ENCODE measurements at places on chromosomes 3 and 15.

DNA sequence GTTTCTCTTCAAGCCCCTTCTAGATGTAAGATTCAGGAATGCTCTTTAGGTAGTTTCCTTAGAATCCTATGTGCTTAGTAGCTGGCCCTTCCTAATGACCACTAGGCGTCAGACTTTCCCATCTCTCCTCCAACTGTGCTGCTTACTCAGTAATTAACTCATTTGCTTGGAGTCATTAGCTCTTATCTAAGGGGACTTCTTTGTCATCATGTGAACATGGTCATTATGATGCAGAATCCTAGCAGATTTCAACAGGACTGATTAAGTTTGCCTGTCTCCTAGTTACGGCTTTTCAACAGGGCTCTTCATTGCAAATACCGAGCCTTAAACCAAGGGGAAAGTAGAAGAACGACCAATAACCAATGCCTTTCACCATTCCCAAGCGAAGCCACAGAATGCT is 46.4 kb downstream of the GJD2 start:
- no peak for DNase-seq

GRCh38 chr3:172312001-172312400 is 136.3 kb downstream of the GHSR start:
- DNase-seq = no peak

DNA sequence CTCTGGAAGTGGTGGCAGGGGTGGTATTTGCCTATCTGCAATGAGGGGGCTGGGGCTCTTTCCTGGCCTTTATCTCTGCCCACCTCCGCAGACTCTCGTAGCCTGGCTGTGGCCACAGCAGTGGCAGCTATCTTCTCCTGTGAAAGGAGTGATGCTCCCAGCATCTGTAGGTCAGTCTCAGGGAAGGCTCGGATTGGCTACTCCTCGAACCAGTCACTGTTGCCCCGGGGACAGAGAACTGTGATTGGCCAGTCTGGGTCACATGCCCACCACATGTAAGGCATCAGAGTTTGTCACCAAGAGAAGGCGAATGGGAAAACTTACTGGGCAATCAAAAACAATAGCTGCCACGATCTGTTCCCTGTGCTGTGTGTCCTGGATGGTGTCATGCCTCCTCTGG is 30.1 kb upstream of the FGD5 start:
- DNase-seq = no peak

DNA sequence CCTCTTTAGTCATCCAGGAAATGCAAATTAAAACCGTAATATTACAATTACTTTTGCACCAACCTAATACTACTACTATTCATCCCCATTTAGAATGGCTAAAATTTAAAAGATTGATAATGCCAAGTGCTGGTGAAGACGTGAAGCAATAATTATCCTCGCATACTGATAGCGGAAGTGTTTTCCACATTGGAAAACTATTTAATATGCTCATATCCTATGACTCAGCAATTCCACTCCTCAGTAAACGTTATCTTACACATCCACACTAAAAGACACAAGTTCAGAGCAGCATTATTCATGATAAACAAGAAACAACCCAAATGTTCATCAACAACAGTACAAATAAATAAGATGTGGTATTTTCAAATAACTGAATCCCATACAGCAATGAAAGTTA is 70.6 kb downstream of the VPS13C start:
- no peak for DNase-seq

- no peak for DNase-seq
Measured at GRCh38 chr15:76056931-76057330, 2.9 kb upstream of the TMEM266 start.

- DNase-seq = no peak
Measured at GRCh38 chr3:12352253-12352652, 63.4 kb downstream of the PPARG start.

DNA sequence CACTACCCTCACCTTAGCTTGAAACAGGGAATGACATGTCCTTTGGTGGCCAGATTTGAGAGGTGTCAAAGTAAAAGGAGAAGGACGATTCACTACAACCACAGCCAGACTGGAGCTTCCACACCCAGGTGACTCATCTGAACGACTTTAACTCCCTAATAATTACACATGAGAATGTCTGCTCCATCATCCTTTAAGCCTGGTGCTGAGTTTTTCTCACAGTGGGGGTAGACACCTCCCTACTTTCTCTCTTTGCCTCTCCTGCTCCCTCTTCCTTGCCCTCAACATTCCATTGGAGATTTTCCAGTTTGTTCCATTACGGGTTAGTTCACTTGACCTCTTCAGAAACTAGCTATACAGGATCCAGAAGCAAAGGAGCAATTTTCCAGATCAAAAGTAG is 154.3 kb upstream of the BHLHE40 start:
- no peak for DNase-seq

All from stimulated activated CD8-positive, alpha-beta memory T cell treated with anti-CD3 and anti-CD28 coated beads, Interleukin-4, amount 100 ng/mL, for 24 hours (primary cell).